ENCODE measurements at places on chromosomes 13 and 19.
A peak's percentile ranks its signal among the peaks of the same experiment; 100 is the strongest.

DNA sequence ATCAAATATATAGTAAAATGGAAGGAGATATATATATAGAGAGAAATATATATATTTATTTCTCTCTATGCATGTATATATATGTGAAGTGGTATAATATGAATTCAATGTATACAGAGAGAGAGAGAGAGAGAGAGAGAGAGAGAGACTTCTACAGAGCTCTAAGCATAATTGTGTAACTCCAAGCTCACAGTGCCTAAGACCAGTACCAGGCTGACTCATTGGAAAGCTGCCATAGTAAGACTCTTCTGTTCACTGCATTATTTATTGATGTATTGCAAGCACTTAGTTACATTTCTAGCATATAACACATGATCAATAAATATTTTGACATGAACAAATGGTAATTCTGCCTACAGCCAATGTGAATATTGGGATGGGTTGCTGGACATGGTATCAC, 1734.7 kb downstream of the SLITRK1 start:
- no peak overlapping the region for H3K4me3 ChIP-seq
- DNase-seq = no peak
- H3K36me3 ChIP-seq = no peaks in the 10 kb centered on the region
- no peaks in the 10 kb centered on the region for H3K27me3 ChIP-seq
- H3K4me1 ChIP-seq = no peaks in the 10 kb centered on the region

DNA sequence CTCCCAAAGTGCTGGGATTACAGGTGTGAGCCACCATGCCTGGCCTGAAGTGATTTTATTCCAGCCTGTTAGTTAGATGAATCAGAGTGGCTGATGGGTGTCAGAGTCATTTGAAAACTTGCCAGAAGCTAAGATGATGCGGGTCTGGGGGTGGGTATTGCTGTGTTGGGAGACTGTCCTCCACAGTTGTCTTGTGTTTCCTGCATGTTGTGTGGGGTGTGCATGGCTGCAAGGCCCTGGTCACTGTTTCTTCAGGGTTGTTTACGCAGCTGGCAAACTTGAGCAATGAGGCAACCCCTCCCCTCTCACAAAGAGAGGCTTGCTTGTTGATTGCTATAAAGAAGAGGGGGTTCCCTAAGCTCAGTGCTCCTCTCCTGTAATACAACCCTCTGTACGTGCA, 71.8 kb downstream of the TRPM4 start:
- no peak overlapping the region for H3K27ac ChIP-seq
- DNase-seq = no peak
- H3K27me3 ChIP-seq = peaks cover 13% of the 10 kb centered on the region
- no peak overlapping the region for H3K4me3 ChIP-seq
- no peaks in the 10 kb centered on the region for H3K36me3 ChIP-seq
- H3K4me1 ChIP-seq = peaks cover 17% of the 10 kb centered on the region

GRCh38 chr13:35891507-35892441, 239.4 kb downstream of the DCLK1 start:
- no peak overlapping the region for H3K4me3 ChIP-seq
- no peaks in the 10 kb centered on the region for H3K27me3 ChIP-seq
- DNase-seq = no peak
- no peak overlapping the region for H3K27ac ChIP-seq

DNA sequence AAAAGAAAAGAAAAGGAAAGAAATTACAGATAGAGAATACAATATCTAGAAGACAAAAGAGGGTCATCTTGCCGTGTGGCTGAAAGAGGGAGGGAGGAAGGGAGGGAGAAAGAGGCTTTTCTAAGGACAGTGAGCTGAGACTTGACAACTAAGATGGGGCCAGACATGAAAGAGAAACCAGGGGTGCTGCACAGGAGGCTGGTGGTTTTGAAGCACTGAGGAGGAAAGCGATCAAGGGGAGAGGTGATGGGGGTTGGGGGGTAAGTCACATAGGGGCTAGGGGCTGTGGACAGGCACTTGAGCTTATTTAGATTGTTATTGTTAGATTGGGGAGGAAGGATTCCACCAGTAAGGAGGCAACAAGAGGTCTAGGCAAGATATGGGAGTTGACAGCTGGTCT, 17.3 kb downstream of the PNPLA6 start:
- no peaks in the 10 kb centered on the region for H3K27me3 ChIP-seq
- peak; percentile 55 for DNase-seq
